RWPE2 (cell line): ENCODE measurements at places on chromosomes 2 and 18.

DNA sequence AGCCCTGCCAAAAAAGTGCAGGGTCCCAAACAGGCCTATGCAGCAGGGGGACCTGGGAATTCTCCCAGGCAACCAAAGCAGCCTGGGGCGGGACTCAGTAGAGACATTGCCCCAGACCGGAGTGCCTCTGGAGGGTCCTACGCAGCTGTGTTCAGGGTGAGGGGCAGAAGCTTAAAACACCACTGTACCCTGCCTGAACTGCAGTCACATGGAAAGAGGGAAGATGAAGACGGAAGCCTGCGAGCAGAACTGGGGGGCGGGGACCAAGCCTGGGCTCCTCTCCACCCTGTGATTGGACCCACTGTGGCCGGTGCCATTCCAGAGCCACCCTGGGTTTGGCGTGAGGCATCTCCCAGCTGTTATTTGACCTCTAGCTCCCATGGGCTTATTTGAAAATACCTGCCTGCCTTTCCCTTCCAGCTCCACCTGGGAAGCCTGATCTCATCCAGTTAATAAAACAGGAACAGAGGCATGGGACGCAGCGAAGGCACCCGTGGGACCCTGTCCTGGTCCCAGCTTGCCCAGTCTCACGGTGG, 183.1 kb downstream of the SMAD2 start:
- H3K4me1 ChIP-seq, result no peaks in the 10 kb centered on the region
- no peak for DNase-seq
- no peak overlapping the region for H3K27ac ChIP-seq
- no peak overlapping the region for H3K4me3 ChIP-seq
- peaks cover 7% of the 10 kb centered on the region for H3K27me3 ChIP-seq

GRCh38 chr18:61666876-61667590, 225.8 kb downstream of the RNF152 start:
- H3K27me3 ChIP-seq, result no peaks in the 10 kb centered on the region
- no peak overlapping the region for H3K27ac ChIP-seq
- H3K4me1 ChIP-seq, result no peaks in the 10 kb centered on the region
- H3K4me3 ChIP-seq, result no peak overlapping the region
- no peak for DNase-seq

- no peaks in the 10 kb centered on the region for H3K36me3 ChIP-seq
- no peak overlapping the region for H3K27ac ChIP-seq
- no peak for DNase-seq
Observed at GRCh38 chr2:132403146-132403545, 13.5 kb upstream of the GPR39 start.

- no peaks in the 10 kb centered on the region for H3K36me3 ChIP-seq
- DNase-seq, result no peak
- H3K4me3 ChIP-seq, result no peak overlapping the region
- H3K4me1 ChIP-seq, result no peaks in the 10 kb centered on the region
- H3K27me3 ChIP-seq, result no peaks in the 10 kb centered on the region
Observed at GRCh38 chr2:126699716-126700581, 44.0 kb downstream of the GYPC start.

GRCh38 chr2:203238704-203239526, at the start of gene CYP20A1:
TSS of gene CYP20A1 (plus strand) at chr2:203239018. CDS start at chr2:203239063, 45 bp downstream.
- peak within 1 kb of the TSS; percentile 72 for H3K4me3 ChIP-seq
- peaks cover 9% of the 10 kb centered on the region; the same call in 1 of the 2 replicates for H3K36me3 ChIP-seq
- peak; percentile 94 for DNase-seq
- peak within 1 kb of the TSS; percentile 64 for H3K27ac ChIP-seq
- peaks cover 4% of the 10 kb centered on the region for H3K4me1 ChIP-seq

DNA sequence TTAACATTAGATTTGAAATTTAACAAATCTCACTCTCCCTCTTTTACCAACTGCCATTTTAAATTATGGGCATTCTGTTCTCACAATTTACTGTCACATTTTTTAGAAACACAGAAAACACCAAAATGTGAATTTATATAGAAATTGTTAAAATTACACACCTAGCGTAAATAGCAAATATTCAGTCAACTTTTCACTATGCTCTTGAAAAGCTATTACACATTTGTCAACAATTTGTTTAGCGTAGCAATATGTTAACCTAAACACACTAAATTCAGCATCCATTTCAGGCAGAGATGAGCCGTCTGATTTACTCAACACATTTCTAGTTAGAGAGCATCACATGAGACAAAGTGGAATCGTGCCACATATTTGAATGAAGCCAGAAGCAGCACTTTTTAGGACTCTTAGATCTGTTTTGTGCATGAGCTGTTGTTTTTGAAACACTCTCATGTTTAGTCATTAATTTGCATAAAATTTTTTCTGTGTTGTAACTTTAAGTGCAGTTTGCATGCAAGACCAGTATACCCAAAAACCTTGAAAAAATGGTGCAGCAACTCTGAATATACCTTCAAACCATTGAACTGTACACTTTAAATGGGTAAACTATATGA, 8.2 kb downstream of the TTC32 start:
- peaks cover 25% of the 10 kb centered on the region for H3K36me3 ChIP-seq
- no peak overlapping the region for H3K27ac ChIP-seq
- H3K4me1 ChIP-seq, result peaks cover 20% of the 10 kb centered on the region
- H3K27me3 ChIP-seq, result no peaks in the 10 kb centered on the region
- no peak overlapping the region for H3K4me3 ChIP-seq
- DNase-seq, result no peak

DNA sequence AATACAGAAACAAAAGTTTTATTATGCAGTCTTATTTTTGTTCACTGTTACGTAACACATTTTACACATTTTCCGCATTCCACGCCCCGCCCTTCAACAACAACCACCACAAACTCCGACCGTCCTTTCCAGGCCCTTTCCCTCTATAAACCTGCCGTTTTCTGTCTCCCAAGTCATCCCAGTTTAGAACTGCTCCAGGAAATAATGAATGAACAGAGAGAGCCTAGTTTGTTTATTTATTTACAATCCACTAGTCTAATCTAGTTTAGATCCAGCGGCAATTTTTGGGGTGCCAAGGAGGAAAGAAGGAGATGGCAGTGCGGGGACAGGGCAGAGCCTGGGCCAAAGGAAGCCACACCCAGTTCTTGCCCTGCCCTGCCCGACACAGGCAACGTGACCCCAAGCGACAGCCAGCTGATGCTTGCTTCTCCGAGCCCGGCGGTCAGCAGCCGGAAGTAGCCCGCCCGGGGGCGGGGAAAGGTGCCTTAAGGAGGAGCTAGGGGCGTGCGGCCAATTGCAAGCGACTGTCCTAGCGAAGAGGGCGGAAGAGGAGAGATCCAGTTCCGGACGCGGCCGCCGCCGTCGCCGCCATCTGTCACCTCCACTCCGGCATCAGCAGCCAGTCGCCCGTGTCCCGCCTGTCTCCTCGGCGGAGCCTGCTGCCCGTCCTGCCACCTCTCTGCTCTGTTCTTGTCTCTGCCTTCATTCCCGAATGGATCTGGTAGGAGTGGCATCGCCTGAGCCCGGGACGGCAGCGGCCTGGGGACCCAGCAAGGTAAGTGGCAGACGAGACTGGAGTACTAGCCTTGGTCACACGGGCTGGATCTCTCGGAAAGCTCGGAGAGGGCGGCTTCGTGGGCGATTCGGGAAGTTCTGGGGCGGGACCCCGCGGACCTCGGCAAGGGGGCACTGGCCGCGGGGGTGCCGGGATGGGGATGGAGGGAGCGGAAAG, at the start of gene RIOK3:
TSS of gene RIOK3 (plus strand) at position 560 of the 952 bp plus-strand sequence. CDS start at position 713, 153 bp downstream.
- H3K27ac ChIP-seq, result peak within 1 kb of the TSS; percentile 93
- peak; percentile 95 for DNase-seq
- peaks cover 36% of the 10 kb centered on the region for H3K36me3 ChIP-seq
- H3K27me3 ChIP-seq, result no peaks in the 10 kb centered on the region
- peak within 1 kb of the TSS; percentile 91 for H3K4me3 ChIP-seq
- peaks cover 22% of the 10 kb centered on the region for H3K4me1 ChIP-seq

DNA sequence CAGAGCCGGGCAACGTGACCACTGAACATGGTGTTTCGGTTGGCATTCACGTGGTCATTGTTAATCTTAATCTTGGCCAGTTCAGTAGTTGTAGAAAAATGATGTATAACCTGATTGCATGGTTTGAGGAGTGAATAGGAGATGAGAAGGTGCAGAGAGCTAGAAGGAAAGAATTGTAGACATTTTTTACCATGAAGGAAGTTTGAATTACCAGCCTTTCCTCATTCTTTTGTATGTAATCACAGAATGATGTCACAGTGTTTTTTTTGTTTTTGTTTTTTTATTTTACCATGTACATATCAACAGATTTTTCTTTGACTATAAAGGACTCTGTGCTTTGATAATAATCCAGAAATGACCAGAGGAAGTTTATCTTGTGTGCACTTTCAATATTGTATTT, 126.3 kb downstream of the LTBP1 start:
- peaks cover 46% of the 10 kb centered on the region for H3K4me1 ChIP-seq
- no peak for DNase-seq
- no peaks in the 10 kb centered on the region for H3K27me3 ChIP-seq

DNA sequence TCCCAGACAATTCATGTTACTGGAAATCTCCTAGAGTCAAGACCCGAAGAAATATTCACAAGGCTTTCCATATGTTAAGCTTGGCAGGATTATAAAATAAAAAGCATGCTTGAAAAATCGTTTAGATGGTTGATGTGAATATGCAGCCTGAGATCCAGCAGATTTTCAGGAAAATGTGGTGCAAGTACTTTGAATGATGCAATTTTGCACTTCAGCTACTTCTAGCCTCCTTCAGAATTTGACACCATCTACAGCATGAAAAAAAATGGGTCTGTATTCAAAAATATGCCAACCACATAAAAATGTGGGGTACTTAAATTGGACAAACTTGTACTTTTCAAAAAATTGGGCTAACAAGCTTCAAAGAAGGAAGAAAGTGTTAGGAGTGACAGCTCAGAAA, 340.6 kb upstream of the DCC start:
- no peak for DNase-seq
- H3K27me3 ChIP-seq, result no peaks in the 10 kb centered on the region
- no peak overlapping the region for H3K4me3 ChIP-seq
- H3K27ac ChIP-seq, result no peak overlapping the region
- no peaks in the 10 kb centered on the region for H3K36me3 ChIP-seq
- H3K4me1 ChIP-seq, result no peaks in the 10 kb centered on the region

- H3K4me3 ChIP-seq, result no peak overlapping the region
- H3K27me3 ChIP-seq, result no peaks in the 10 kb centered on the region
- H3K4me1 ChIP-seq, result no peaks in the 10 kb centered on the region
- DNase-seq, result no peak
- H3K36me3 ChIP-seq, result no peaks in the 10 kb centered on the region
Observed at GRCh38 chr18:25253136-25253535, 98.8 kb downstream of the ZNF521 start.

- H3K4me1 ChIP-seq, result no peaks in the 10 kb centered on the region
- DNase-seq, result no peak
- no peaks in the 10 kb centered on the region for H3K27me3 ChIP-seq
- no peak overlapping the region for H3K27ac ChIP-seq
- no peak overlapping the region for H3K4me3 ChIP-seq
- H3K36me3 ChIP-seq, result no peaks in the 10 kb centered on the region
Observed at GRCh38 chr2:23662941-23663920, 263.7 kb downstream of the ATAD2B start.

GRCh38 chr18:45785134-45785533, 40.3 kb upstream of the SIGLEC15 start:
- H3K4me1 ChIP-seq, result peaks cover 19% of the 10 kb centered on the region
- no peak for DNase-seq
- H3K27me3 ChIP-seq, result no peaks in the 10 kb centered on the region
- H3K4me3 ChIP-seq, result no peak overlapping the region
- peak overlapping the region; percentile 4 for H3K27ac ChIP-seq
- H3K36me3 ChIP-seq, result no peaks in the 10 kb centered on the region

- no peak overlapping the region for H3K27ac ChIP-seq
- peaks cover 7% of the 10 kb centered on the region for H3K4me1 ChIP-seq
- no peaks in the 10 kb centered on the region for H3K36me3 ChIP-seq
- no peak overlapping the region for H3K4me3 ChIP-seq
Observed at GRCh38 chr2:195503208-195503607, 153.8 kb upstream of the SLC39A10 start.

DNA sequence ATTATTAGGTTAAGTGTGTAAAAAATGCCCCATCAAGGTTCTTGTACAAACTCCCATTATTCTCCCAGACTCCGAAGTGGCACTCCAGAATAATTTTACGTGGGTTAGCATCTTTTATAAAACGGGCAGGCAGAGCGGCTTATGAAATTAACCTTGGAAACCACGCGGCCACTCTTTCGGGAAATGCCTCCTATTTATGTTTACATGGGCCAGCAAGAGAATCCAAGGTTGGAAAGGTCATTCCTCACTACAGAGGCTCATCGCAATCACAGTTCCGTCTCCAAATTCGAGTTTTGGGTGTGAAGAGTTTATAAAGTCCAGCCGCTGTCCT, 1.2 kb upstream of the IMPA2 start:
- H3K36me3 ChIP-seq, result no peaks in the 10 kb centered on the region
- no peaks in the 10 kb centered on the region for H3K27me3 ChIP-seq
- H3K4me1 ChIP-seq, result no peaks in the 10 kb centered on the region
- H3K4me3 ChIP-seq, result peak overlapping the region; percentile 49
- DNase-seq, result no peak
- peak overlapping the region; percentile 57 for H3K27ac ChIP-seq

DNA sequence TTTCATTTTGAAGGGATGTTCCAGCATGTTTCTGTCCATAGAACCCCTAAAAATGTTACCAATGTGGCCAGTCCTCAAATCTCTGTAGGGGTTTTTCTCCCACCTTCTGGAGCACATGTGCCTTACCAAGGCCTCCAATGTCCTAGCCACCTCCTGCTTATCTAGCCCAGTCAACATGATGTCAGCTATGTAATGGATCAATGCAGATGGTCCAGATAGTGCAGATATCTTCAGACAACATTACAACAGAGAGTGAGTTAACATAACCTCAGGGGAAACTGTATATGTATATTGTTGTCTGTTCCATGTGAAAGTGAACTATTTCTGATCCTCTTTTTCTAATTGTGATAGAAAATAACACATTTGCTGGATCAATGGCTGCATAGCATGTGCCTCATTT, 92.7 kb downstream of the MRPS9 start:
- no peak overlapping the region for H3K4me3 ChIP-seq
- no peaks in the 10 kb centered on the region for H3K36me3 ChIP-seq
- no peaks in the 10 kb centered on the region for H3K4me1 ChIP-seq
- DNase-seq, result no peak
- no peaks in the 10 kb centered on the region for H3K27me3 ChIP-seq
